ENCODE measurements at places on chromosomes 5 and 9.

GRCh38 chr5:116494784-116495450 lies 79.7 kb downstream of the SEMA6A start:
- no peak for DNase-seq

GRCh38 chr5:83492331-83492730 lies 20.8 kb downstream of the VCAN start:
- no peak for DNase-seq

GRCh38 chr5:43042176-43042625 lies 2.1 kb upstream of the ANXA2R start:
- no peak for DNase-seq

GRCh38 chr9:8821910-8822666 lies 1022.5 kb upstream of the DMAC1 start:
- no peak for DNase-seq

DNA sequence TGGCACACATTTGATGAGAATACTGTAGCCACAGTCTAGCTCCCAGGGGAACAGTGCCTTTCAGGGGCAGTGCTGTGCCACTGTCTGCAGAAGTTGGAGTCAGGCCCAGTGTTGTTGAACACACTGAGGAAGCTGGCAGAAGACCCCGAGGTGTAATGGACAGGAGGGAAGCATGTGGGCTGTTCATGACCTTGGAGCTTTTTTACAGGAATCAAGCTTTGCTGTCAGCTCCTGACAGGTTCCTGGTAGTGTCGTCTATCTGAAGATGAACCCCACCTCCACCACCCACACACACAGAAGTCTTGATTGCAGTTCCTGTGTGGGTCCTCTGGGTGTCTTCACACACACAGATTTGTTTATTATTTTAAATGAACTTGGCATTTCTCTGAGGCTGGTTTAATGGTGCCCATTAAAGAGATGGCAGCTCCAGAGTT lies 40.3 kb upstream of the TNFAIP8 start:
- no peak for DNase-seq

- no peak for DNase-seq
Observed at GRCh38 chr9:11159318-11159862, 546.6 kb upstream of the PTPRD start.

DNA sequence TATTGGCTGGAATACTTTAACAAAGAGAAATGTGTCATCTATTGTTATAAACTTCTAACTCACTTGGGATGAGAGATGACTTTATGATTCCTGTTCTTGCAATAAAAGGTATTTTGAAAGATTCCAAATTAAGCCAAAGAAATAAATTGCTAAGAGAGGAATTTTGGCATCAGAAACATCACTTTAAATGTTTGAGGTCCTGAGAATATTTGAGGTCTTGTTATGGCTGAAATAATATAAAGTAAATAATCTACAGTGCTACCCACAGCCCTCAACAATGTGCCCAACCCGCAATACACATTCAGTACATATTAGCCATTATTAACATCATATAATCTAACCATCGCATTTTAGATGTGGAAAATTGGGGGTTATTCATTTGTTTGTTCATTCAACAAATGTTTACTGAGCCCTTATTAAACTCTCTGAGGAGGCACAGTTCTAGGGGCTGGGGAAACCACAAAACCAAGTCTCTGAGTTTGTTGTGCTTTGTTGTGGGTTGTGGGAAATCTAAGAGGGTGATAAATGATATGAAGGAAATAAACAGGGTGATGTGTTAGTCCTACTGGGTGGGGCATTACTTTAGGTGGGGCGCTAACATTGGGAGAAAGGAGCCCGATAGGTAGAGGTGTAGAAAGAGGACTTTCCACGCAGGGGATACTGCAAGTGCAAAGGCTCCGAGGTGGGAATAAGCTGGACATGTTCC lies 135.2 kb upstream of the CLINT1 start:
- no peak for DNase-seq

- DNase-seq = peak; percentile 94
Observed at GRCh38 chr9:80061940-80062339, 490.2 kb downstream of the TLE4 start.

GRCh38 chr9:70031141-70031545 lies 12.5 kb upstream of the MAMDC2 start:
- DNase-seq = no peak

GRCh38 chr9:121498150-121498486 lies 1.5 kb downstream of the GGTA1 start:
- peak; percentile 31 for DNase-seq

GRCh38 chr9:134957165-134957944 lies 39.6 kb upstream of the FCN1 start:
- no peak for DNase-seq

GRCh38 chr5:157369507-157369906 lies 90.5 kb upstream of the NIPAL4 start:
- no peak for DNase-seq

- no peak for DNase-seq
Observed at GRCh38 chr9:72407114-72407513, 42.1 kb upstream of the ZFAND5 start.

GRCh38 chr9:63817622-63818518 lies 1467.1 kb downstream of the FOXD4L5 start:
- no peak for DNase-seq

GRCh38 chr5:149372076-149372795 lies 6.9 kb downstream of the IL17B start:
- DNase-seq = no peak

- DNase-seq = no peak
Observed at GRCh38 chr5:78601559-78602314, 46.8 kb downstream of the LHFPL2 start.

GRCh38 chr5:145544401-145544800 lies 290.7 kb downstream of the PRELID2 start:
- no peak for DNase-seq

DNA sequence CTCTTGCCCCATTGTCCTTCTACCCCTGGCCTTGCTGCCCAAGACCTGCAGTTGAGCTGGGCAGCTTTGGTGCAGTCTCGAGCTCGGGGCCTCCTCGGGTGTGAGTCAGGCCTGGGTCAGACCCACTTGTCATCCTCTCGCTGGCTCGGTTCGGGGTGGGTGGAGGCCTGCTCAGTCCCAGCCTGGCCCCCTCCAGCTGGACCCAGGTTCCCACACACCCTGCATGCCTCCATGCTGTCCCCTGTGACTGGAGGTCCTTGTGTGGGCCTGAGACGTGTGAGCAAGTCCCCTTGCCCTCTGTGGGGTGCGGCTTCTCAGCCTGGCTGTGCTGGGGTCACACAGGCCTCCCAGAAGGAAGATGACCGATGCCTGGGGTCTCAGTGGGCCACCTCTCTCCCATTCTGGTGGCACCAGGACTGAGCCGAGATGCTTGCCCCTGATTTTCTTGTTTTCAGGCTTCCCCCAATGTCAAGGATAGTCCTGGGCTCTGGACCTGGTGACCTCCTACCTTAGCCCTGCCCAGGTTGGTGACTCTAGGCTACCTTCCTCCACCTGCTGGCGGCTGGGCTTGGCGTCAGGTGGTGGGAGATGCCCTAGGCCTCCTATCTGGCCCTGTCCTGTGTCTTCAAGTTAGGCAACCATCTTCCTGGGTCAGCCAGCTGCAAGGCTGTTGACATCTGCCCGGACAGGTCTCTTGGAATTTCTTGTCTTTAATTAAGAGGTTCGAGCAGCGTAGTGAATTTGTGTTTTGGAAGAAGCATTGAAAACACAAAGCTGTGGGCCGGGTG lies 15.1 kb downstream of the WNK2 start:
- no peak for DNase-seq

DNA sequence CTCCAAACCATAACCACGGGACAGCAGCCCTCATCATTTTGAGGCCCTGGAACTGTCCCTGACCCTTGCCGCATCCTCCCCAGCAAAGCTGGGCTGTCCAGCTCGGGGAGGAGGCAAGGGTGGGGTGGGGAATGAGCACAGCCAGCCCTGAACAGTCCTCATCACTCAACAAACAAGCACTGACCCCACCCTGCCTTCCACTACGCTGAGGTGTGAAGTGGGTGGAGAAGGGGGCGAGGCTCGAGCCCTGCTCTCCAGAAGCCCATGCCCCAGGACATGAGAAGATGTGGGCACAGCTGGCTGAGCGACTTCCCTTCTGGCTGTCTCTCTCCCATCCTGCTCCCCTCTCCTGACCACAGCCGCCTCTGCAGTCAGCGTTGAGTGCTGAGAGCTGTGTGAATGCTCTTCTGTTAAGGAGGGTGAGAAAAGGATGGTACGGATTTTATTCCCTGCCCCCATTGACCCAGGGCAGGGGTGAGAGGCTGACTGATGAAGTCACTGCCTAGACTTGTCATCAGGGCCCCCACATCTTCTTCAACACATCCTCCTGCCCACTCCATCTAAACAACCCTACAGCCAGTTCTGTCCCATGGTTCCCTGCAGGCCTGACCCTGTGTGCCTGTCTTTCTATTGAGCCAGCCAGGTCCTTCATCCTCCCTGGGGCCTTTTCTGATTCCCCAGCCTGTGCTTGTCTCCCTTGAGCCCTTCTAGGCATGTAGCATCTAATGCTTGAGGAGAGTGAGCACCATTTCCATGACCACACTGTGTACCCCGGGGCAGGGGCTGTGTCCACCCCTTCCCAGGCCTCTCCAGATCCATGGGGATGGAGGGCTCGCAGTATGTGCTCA lies 276.0 kb downstream of the FSTL4 start:
- DNase-seq = no peak

GRCh38 chr5:8689773-8690172 lies 820.8 kb downstream of the MTRR start:
- no peak for DNase-seq

- peak; percentile 44 for DNase-seq
Observed at GRCh38 chr9:73869264-73869663, 627.9 kb upstream of the RORB start.

- DNase-seq = no peak
Observed at GRCh38 chr5:122772446-122772845, 2.4 kb upstream of the SNX2 start.

DNA sequence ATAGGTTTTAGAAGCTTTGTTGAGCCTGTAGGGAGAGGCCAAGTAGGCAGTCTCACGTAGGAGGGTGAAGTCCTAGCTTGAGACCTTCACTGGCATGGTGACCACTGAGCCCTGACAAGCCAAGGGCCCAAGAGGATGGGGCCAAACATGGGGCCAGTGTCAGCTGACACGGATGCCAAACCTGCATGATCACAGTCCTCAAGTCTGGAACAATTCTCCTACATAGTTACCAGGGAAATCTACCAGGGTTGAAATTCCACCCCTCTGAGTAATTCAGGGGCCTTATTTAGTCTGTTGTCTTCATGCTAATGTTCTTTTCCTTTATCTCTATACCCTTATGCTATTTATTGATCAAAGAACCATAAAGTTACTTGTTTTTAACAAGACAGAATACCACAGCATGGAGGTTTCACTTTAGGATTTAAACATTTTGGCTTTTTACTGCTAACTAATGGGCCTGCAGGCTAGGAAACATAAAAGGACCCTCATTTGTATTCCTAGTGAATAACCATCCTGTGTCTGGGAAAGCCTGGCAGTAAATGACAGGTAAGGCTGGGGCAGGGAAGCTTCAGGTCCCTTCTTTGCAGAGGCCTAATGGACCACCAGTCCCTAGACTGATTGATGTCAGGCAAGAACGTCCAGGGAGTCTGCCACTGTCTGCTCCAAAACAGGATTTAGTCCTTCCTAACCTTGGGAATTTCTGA lies 140.8 kb downstream of the FGF1 start:
- DNase-seq = no peak

DNA sequence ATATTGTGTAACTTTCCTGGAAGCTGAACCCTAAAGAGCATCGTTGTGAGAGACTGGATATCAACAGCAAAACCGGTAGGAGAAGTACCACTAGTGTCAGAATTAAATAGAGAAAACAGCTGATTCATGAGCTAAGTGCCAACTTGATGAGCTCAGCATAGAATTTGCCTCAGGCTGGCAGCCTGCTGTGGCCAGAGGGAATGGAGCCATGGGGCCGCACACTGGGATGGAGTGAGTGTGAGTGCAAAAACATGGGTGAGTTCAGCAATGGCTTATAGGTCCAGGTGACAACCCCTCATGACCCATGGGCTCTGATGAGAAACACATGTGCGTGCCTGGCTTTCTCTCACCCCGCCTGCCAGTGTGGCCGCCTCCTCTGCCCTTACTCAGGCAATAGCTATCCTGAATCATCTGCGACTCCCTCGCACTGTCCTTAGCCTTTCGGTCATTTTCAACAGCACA lies 25.4 kb downstream of the ADAMTS16 start:
- no peak for DNase-seq

- no peak for DNase-seq
Observed at GRCh38 chr5:143121135-143121475, 282.4 kb downstream of the NR3C1 start.

- DNase-seq = no peak
Observed at GRCh38 chr5:135102716-135103574, 68.9 kb upstream of the PITX1 start.

- DNase-seq = no peak
Observed at GRCh38 chr9:110111868-110112267, 96.1 kb downstream of the C9orf152 start.

DNA sequence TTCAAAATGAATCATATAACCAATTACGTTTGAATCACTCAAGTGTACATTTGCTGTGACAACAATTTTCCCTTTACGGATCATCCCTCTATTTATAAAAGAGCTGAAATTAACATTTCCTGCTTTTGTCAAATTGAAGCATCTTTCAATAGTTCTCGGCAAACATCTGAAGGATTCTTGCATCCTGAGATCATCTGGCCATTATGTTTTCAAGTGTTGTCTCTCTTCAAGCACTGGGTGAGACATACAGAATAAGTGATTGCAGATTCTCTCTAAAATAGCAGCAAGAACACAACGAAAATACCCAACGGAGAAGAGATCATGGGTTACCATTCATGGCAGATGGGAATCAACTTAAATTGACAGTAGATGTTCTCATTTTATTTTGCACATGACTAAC lies 283.4 kb upstream of the GRAMD2B start:
- no peak for DNase-seq

- DNase-seq = no peak
Observed at GRCh38 chr5:74653991-74654390, 13.5 kb upstream of the ENC1 start.

DNA sequence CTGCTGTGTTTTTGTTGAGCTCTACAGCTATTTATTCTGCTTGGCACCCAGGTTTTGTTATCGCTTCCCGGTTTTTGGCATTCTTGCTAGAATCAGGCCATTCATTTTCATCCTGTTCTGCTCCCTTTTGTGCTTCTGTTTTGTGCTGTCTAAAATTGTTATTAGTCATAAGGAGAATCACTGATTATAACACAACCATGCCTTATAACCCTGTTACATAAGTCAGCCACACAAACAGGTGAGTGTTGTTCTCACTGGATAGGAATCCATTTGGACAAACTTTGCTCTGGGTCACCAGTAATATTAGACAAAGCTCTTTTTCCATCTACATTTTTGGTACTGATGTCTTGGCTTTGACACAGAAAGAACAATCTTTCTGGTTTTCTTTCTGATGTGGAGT lies 622.8 kb downstream of the PSAT1 start:
- DNase-seq = no peak

- DNase-seq = no peak
Observed at GRCh38 chr9:129495620-129496472, 125.1 kb downstream of the C9orf50 start.

- DNase-seq = no peak
Observed at GRCh38 chr9:109901201-109901600, 121.2 kb downstream of the PALM2AKAP2 start.

DNA sequence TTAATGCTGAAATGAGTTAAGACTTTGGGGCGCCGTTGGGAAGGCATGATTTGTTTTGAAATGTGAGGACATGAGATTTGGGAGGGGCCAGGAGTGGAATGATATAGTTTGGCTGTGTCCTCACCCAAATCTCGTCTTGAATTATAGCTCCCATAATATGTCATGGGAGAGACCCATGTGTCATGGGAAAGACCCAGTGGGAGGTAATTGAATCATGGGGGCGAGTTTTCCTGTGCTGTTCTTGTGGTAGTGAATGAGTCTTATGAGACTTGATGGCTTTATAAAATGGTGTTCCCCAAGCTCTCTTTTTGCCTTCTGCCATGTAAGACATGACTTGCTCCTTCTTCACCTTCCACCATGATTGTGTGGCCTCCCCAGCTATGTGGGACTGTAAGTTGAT lies 5.1 kb downstream of the SLC25A48 start:
- no peak for DNase-seq

Data from retinal pigment epithelial cell (primary cell).